ENCODE measurements at places on chromosomes 1 and 21.
A peak's percentile ranks its signal among the peaks of the same experiment; 100 is the strongest.

GRCh38 chr1:236063919-236064673 is 794 bp downstream of the NID1 start:
- no peak for DNase-seq

DNA sequence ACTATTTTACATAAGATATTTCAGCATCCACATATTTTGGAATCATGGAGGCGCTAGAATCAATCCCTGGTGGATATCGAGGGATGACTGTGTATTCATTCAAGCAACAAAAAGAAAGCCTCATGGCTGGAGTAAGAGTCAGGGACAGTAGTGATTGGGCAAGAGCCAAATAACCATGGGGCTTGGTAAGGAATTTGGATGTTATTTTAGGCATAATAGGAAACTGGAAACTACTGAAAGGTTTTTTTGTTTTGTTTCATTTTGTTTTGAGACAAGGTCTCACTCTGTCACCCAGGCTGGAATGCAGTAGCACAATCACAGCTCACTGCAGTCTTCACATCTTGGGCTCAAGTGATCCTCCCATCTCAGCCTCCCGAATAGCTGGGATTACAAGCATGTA is 33.8 kb upstream of the EYA3 start:
- DNase-seq: no peak

- DNase-seq: no peak
Measured at GRCh38 chr1:28933277-28933676, 18.9 kb downstream of the EPB41 start.

DNA sequence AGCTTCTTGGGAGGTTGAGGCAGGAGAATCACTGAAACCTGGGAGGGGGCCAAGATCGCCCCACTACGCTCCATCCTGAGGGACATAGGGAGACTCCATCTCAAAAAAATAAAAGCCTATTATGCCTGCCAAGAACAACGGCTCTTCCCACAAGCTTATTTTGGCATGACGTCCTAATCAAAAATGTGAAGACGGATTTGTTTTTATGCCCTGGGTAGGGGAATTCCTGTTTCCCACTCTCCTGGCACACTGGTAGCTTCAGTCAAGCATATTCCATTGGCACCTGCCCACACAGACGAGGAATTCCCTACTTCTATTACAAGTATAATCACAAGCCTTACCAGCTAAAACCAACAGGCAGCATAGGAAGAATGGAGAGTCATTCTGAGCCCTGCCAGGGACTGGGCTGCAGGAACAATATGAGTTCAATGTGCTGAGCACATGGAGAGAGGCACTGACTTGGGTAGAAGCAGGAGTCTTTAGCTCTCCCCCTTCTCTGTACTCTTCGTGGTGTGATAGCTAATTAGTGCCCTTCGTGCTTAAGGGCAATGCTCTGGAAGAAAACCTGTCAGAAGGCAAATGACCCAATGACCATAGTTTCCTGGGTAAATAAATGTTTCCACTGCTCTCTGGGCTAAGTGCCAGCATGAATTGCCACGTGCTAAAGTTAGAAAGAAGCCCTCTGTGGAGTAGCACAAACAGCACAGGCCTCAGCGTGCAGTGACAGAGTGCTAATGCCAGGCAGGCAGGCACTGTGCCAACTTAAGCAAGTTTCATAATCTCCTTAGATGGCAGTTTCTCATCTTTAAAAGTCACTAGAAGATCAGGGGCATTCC is 16.8 kb downstream of the TNFSF4 start:
- DNase-seq: no peak

DNA sequence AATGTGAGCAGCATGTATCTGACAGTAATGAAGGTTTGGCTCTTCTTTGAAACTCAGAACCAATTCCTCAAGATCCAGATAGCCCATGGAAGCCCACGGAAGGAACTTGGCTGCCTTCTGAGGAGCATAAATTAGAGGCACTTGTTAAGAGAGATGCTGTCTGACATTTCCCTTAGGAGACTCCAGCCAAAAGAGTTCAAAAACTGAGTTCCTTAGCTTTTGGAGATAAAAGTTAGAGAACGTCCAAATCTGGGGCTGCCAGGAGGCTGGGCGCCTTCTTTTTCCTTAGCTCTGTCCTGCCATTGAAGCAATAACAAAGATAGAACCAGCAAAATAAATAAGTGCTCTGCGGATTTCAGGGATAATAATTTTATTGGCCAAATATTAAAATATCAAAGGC is 439.6 kb upstream of the USP24 start:
- DNase-seq: no peak

GRCh38 chr1:198929961-198930599 is 291.2 kb downstream of the PTPRC start:
- no peak for DNase-seq

GRCh38 chr21:36450511-36450910 is 29.4 kb downstream of the CLDN14 start:
- DNase-seq: no peak

- no peak for DNase-seq
Measured at GRCh38 chr1:202143011-202143767, 1.3 kb downstream of the ARL8A start.

- DNase-seq: no peak
Measured at GRCh38 chr1:17927952-17928351, 172.8 kb downstream of the ACTL8 start.

GRCh38 chr1:227037121-227037520 is 97.0 kb downstream of the COQ8A start:
- no peak for DNase-seq

DNA sequence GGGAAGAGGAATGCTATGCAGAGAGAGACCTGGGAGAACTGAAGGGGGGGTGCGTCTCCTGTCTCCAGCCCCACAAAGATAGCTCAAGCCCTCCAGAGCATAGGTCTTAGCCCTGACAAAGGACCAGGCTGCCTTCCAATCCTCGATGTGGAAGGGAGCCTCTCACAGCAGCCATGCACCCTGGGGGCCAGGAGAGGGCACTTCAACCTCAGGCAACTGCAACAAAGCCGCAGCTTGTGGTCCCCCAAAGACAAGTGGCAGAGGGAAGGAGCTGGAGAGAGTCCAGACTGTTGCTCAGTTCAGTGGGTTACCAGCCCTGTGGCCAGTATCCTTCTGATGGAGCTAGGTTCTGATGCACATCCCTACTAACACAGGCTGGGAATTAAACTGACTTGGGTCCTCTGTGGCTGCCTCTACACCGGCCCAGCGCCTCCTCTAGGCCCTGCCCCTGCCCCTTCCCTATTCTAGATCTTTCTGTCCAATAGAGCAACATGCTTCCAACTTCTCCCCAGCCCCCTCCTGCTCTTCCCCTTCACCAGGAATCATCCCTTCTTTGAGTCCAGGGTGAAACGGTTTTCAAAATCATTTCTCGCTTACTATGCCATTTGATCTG is 100.7 kb upstream of the SPATA6 start:
- peak; percentile 94 for DNase-seq

DNA sequence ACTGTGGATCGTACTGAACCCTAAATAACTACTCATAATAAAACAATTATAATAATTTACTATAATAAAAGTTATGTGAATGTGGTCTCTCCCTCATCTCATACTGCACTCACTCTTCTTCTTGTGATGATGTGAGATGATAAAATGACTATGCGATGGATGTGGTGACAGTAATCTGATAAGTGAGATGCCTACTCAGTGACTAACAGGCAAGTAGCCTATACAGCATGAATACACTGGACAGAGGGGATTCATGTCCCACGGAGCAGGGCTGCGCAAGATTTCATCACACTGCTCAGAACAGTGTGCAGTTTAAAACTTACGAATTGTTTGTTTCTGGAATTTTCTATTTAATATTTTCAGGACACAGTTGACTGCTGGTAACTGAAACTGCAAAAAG is 304.0 kb downstream of the DUSP10 start:
- DNase-seq: no peak

- no peak for DNase-seq
Measured at GRCh38 chr1:27588256-27589232, 15.4 kb downstream of the AHDC1 start.

GRCh38 chr1:94071391-94071790 is 49.6 kb downstream of the ABCA4 start:
- no peak for DNase-seq

DNA sequence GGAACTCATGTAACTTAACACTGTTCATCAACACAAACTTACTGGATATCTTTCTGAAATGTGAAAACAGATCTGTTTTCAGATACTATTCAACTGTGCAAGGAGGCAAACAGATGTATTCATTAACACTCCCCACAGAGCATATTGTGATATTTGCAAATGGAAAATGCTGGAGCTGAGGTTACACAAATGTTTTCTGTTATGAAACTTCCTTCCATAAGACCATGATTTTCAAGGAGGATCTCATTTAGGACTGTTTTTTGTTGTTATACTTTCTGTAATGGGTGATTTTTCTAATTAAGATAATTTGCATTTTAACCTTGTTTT is 56.1 kb downstream of the GABPA start:
- DNase-seq: no peak

DNA sequence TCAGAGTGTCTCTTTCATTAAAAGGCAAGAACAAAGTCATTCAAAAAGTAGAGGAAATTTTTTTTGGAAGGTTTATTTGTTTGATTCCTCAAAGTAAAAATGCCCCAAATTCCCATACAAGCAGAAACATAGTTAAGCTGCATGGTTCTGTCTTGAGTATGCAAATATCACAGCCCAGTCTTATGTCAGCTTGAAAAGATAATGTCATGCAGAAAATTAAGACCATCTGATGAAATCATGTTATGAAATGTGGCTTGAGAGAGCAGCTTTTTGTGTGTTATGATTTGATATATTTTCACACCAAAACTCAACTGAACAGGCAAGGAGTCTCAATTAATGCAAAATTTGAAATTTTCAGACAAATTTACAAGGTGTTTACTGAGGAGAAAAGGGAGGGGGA is 411.0 kb downstream of the LMO4 start:
- DNase-seq: no peak

DNA sequence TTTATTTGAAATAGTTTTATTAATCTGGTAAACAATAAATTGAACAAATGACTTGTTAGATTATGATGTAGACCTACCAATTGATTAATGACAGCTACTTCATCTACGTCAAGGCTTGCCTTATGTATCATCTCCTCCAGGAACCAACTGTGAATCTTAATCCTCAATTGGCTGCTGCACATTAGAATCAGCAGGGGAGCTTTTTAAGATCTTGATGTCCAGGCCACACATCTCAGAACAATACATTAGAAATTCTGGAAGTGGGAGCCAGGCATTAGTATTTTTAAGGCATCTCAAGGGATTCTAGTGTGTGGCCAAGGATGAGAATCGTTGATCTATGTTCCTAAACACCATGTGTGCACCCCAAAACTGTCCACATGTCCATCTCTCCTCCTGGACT is 52.0 kb upstream of the LYPLAL1 start:
- no peak for DNase-seq

DNA sequence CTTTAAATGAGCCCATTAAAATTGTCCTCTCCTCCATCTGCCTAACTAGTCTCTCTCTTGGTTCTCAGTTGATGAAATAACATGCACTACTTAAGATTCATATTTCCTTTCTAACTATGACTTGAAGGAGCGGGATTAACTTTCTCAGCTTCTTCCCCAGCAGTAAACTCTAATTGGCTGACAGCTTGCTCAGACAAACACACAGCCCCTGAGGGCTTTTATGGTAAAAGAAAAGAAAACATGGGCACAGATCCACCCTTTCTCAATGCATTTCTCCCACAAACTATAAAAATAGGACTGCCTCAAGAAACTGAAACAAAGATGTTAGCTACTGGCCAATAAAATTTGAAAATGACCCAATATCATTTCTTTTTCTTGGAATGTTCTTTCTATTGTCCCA is 703.1 kb downstream of the ADGRL2 start:
- no peak for DNase-seq

DNA sequence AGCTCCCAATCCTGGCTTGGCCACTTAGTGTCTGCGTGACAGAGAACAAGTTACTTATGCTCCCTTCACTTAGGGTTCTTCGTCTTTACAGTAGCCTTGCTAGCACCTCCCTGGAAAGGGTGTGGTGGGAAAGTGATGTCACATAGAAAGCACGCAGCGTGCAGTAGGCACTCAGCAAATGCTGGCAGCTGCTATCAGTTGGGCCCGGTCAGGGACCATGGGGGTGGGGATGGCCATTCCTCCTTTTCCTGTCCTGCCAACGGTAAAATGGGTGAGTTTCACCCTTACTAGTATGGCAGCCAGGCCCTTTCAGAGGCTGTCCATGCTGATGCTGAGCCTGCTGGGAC is 6.2 kb upstream of the KCNA10 start:
- DNase-seq: no peak

DNA sequence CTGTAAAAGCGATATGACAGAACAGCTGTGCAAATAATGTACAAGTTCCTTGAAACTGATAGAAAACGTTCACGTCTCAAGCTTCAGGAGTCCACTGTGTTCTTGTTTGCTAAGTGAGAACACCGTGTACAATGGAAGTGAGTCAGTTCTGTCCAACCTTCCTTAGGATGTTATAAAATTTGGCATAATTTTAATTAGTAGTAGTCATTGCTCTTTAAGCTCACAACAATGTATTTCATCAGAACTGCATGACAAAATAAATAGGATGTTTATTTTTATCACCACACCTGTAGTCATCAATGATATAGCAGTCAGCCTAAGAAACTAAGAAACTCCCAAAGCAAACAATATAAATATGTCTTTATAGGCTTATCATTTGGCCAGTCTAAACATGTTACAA is 53.0 kb downstream of the RGS2 start:
- no peak for DNase-seq

GRCh38 chr1:116919802-116920201 is 10.1 kb downstream of the PTGFRN start:
- DNase-seq: no peak

DNA sequence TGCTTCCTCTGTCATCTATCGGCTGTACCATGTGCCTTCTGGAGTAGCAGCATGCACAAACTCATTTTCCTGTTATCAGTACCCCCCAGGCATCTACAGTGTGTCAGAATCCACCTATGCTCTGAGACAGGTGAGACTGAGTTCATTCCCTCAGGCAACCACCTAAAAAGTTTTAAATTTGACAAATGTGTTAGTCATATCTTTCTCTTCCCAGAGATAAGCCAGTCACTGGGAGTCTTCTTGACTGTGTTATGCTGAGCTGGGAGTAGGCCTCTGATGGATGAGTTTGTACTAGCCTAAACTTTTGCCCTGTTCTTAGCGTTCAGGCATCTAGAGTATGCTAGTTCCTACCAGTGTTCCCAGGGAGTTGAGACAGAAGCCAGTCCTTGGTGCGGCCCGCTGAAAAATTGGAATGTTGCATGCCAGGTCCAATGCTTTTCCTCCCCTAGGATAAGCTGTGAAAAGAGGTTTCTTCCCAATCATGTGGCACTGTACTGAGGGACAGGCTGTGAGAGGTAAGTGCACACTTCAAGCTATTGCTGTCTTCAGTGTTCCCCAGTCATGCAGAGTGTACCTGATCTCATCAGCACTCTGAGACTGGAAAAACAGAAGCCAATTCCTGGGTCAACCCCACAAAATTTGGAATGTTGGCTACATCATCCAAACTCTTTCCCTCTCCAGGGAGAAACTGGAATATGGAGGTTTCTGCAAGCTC is 1202.3 kb downstream of the NCAM2 start:
- no peak for DNase-seq

DNA sequence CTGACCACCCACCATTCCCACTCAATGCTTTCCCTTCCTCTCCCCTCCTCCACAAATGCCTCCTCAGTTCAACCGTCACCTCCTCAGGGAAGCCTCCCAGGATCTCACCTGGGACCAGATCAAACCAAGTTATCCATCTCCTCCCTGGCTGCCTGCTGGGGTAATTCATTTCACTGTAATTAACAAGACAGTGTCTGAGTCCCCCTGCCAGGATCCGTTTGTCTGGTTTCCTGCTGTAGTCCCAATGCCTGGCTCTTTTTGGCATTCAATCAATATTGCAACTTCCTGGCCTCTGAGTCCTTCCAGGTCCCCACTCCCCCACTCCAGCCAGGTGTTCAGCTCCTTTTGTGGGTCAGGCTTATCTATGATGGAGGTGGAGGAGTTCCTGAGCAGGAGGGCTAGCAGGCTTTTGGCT is 687.7 kb downstream of the PTPRU start:
- DNase-seq: no peak
